ENCODE measurements at places on chromosomes 16 and 17. TPM values are rescaled to one million over a fixed set of nuclear protein-coding genes. Genes with fewer than 3 reads are reported as not detected.

DNA sequence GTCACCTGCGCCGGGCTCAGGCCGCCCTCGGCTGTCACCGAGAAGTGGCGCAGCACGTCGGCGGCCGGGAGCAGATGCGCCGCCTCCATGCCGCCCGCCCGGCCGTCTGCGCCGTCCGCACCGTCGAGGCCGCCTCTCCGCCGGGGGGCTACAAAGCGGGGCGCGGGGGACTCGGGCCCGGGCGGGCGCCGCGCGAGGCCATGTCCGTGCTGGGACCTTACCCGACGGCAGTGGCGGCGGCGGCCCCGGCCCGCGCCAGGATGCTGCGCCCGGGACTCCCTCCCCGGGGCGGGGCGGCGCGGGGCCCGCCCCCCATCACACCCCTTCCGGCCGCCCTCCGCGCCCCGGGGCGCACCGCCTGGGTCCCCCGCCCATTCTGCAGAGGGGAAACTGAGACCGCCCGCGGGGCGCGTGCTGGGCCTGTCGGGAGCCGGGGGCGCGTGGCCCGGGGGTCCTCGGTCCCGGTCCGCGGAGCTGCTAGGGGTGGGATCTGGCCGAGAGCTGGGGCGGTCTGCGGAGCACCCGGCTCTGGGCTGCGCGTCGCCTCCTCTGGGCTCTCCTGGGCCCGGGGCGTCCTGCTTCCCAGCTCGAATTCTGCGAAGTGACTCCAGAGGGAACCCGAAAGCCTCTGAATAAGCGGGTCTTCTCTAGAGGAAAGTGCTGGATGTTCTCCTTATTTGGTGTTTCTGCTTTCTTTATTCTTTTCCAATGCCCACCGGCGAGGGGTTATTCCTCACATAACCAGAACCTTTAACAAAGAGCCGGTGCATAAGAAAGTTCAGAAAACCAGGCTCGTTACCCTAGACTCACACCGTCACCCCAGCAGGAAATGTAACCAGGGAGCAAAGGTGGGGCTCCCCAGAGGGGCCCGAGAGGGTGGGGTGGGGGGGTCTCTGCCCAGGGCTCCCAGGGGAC lies at the start of gene ATP2A3:
Gene ATP2A3, minus strand, starts transcription at position 235 of the 915 bp plus-strand sequence. Its CDS starts 146 bp downstream, at position 89.
- no peak for DNase-seq

GRCh38 chr16:72837846-72838585 lies 209.9 kb downstream of the ZFHX3 start:
- no peak for DNase-seq

Gene CLEC18A
- 2.1 TPM for total RNA-seq

DNA sequence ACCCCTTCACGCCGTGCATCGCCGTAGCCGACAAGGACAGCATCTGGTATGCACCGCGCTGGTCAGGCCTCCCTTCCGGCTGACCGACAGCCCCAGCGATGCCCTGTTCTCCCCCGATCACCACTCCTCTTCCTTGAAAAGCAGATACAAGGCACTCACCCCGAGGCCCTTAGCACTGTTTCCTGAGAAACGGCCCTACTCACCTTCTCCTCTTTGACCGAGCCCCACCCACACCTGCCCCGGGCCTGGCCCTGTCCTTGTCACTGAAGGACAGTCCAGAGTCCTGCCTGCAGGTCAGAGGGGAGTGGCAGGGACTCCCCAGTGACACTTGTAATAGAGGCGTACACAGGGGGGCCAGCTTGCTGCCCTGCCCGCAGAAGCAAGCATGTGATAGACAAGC lies 45.9 kb upstream of the CHMP6 start:
- no peak for DNase-seq

Gene RNF43
- total RNA-seq: 0.42 TPM
